Renal cortex interstitium (tissue), 15 donors: ENCODE measurements at places on chromosomes 2 and 18.

GRCh38 chr18:55121397-55122170 lies 162.3 kb upstream of the CCDC68 start:
- no peak for DNase-seq

- DNase-seq = no peak
Measured at GRCh38 chr2:59604123-59604522, 949.3 kb downstream of the BCL11A start.

- DNase-seq = no peak
Measured at GRCh38 chr2:232653441-232653840, 20.0 kb downstream of the EFHD1 start.

DNA sequence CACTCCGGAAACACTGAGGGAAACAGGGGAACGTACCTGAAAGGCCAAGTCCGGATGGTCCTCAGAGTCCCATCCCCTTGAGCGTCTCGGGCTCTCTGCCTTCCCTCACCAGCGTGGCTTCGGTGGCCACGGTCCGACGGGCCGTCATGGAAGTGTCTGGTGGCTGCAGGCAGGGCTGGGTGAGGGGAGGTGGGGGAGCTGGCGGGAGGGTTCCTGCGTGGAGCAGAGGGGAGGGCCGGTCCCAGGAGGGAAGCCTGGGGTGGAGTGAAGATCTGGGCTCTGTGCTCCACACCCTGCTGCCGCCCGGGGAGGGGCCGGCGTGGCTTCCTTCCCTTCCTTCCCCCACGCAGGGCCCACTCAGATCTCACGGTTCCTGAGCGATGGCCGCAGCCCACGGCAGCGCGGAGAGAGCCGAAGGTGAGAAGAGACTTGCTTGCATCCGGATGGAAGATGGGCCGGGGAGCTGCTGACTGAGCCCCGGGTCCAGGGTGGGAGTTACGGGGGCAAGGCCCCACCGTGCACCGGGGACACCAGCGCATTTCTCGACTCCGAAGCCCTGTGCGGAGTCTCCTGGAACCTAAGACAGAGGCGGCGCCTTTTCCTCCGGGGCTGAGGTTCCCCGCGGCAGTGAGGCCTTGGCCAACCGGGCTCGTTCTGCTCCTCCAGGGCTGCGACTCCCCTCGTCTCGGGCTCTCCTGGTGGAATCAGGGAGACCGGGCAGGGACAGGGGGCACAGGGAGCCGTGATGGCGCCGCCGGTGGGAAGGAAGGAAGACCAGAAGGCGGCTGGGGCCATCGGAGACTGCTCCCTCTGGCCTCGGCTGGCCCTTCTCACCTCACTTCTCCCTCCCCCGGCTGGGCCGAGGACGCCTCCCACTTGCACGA lies 49.1 kb downstream of the KCNF1 start:
- DNase-seq = no peak

GRCh38 chr2:42848726-42849290 lies 56.4 kb upstream of the HAAO start:
- DNase-seq = no peak

- no peak for DNase-seq
Measured at GRCh38 chr2:26897807-26898479, 50.0 kb downstream of the DPYSL5 start.

DNA sequence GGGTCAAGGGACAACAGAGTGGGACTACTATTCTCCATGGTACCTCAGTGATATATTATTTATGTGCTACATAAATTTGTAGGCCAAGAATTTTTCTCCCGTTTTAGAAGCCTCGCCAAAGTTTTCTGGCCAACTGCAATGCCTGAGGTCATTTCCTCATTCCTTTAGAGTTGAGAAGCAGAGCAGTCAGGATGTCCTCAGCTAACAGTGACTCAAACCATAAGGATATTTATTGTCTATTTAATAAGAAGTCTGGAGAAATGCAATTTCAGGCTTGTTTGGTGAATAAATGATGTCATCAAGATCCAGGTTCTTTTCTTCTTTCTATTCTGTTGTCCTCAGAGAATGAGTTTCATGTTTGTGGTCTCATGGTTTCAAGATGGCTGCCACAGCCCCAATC lies 91.0 kb downstream of the ADCYAP1 start:
- DNase-seq = no peak

- DNase-seq = no peak
Measured at GRCh38 chr2:8252997-8253694, 428.7 kb upstream of the ID2 start.

- DNase-seq = no peak
Measured at GRCh38 chr2:184268900-184269477, 329.3 kb upstream of the ZNF804A start.

GRCh38 chr2:133240491-133241223 lies 327.6 kb downstream of the NCKAP5 start:
- no peak for DNase-seq

GRCh38 chr2:152413228-152414030 lies 78.5 kb downstream of the FMNL2 start:
- DNase-seq = no peak

GRCh38 chr18:55095584-55095983 lies 136.3 kb upstream of the CCDC68 start:
- DNase-seq = no peak

GRCh38 chr18:51171223-51171622 lies 26.3 kb downstream of the MEX3C start:
- DNase-seq = no peak
